Left ventricle myocardium inferior (tissue), 1 donor: ENCODE measurements at places on chromosomes 12 and 14. TPM values are rescaled to one million over a fixed set of nuclear protein-coding genes. Genes with fewer than 3 reads are reported as not detected.

GRCh38 chr14:35224615-35225014 is 67.6 kb upstream of the PSMA6 start:
- H3K27ac ChIP-seq, result peak overlapping the region; percentile 20
- H3K27me3 ChIP-seq, result no peaks in the 10 kb centered on the region
- H3K4me1 ChIP-seq, result peaks cover 28% of the 10 kb centered on the region
- H3K36me3 ChIP-seq, result no peaks in the 10 kb centered on the region

DNA sequence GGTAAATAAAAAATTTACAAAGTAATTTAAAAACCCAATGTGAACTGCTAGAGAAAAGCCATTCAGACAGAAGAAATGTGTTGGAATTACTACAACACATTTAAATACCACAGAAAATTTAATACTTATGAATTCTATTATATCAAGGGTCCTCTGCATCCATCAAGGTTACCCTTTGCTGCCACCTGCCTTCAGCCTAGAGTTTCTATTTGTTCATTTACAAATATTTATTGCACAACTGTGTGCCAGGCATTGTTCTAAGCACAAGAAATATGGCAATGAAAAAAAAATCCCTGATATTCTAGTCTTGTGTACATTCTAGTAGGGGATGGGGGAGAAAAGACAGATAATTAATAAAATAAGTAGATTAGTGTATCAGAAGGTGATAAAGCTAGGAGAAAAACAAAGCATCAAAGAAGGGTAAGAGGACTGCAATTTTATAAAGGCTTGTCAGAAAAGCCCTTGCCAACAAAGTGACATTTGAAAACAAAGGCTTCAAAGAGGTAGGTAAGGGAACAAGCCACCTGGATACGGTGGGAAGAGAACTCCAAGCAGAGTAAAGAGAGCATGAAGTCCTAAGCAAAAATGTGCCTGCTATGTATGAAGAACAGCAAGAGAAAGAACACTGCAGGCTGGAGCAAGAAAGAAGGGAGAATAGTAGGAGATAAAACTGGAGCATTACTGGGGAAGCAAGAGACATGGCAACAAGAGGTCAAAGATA is 59.1 kb upstream of the SLC6A13 start:
- no peaks in the 10 kb centered on the region for H3K4me1 ChIP-seq
- no peak overlapping the region for H3K27ac ChIP-seq
- no peak for DNase-seq
- H3K27me3 ChIP-seq, result no peaks in the 10 kb centered on the region
- H3K36me3 ChIP-seq, result peaks cover 95% of the 10 kb centered on the region

DNA sequence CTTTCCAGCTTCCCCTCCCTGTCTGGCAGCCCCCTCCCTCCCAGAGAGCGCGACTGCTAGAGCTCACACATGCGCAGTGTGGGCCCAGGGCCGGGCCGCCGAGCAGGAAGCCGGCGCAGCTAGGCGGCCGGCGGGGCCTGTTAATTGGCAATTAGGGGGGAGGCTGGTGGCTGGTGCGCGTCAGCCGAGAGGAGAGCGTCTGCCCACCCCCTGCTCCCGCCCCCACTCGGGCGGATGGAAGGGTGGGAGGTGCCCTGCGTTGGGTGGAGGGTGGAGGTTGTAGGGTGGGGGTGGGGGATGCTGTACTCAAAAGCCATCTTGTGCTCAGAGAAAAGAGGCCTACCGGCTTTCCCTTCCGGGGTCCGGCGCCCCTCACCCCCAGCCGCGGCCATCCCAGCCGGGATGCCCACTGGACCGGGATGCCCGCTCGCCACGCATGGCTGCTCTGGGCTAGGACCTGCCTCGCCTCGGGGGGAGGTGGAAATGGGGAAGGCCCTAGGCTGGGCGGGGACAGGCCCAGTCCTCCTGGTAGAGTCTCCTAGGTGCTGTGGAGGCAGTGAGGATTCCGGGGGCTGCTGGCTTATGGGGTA is 9.2 kb downstream of the HOXC8 start:
- H3K4me1 ChIP-seq, result peaks cover 48% of the 10 kb centered on the region
- H3K27me3 ChIP-seq, result peaks cover 100% of the 10 kb centered on the region
- peak; percentile 43 for DNase-seq
- H3K4me3 ChIP-seq, result peak overlapping the region; percentile 66

- H3K27ac ChIP-seq, result no peak overlapping the region
- no peak for DNase-seq
- H3K27me3 ChIP-seq, result no peaks in the 10 kb centered on the region
- no peaks in the 10 kb centered on the region for H3K4me1 ChIP-seq
Observed at GRCh38 chr12:81958406-81958805, 199.3 kb upstream of the PPFIA2 start.

GRCh38 chr14:99531251-99532096 is 50.3 kb downstream of the CCNK start:
- H3K4me1 ChIP-seq, result peaks cover 46% of the 10 kb centered on the region
- no peaks in the 10 kb centered on the region for H3K27me3 ChIP-seq
- no peaks in the 10 kb centered on the region for H3K36me3 ChIP-seq
- no peak overlapping the region for H3K4me3 ChIP-seq

DNA sequence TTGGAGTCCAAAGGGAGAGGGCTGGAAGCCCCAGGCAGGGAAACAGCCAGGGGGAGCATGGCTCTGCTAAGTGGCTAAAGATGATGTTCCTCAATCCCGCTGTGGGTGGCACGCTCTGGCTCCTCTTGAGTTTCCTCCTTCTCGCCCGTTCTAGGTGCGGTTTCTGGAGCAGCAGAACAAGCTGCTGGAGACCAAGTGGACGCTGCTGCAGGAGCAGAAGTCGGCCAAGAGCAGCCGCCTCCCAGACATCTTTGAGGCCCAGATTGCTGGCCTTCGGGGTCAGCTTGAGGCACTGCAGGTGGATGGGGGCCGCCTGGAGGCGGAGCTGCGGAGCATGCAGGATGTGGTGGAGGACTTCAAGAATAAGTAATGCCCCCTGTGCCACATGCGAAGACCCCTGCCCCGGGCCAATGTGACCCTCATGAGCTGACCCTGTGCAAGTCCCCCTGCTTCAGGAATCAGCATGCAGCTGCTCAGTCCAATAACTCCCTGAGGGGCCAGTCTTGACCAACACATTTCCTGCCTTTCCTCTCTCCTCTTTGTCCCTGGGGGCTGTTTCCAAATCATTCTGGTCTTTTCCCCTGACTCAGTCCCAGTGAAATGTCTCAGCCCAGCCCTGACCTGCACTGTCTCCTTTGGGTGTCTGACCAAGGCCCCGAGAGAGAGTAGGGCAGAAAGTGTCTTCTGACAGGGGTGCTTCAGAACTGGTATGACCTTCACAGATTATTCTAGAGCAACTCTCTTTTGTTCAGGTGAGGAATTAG is 2.1 kb downstream of the KRT7 start:
- no peak for DNase-seq
- H3K27ac ChIP-seq, result no peak overlapping the region
- no peak overlapping the region for H3K4me3 ChIP-seq
- H3K36me3 ChIP-seq, result no peaks in the 10 kb centered on the region
- peaks cover 36% of the 10 kb centered on the region for H3K4me1 ChIP-seq
- H3K27me3 ChIP-seq, result peaks cover 73% of the 10 kb centered on the region

GRCh38 chr14:35215110-35215813 is 76.9 kb upstream of the PSMA6 start:
- H3K27ac ChIP-seq, result peak overlapping the region; percentile 6
- H3K27me3 ChIP-seq, result no peaks in the 10 kb centered on the region

DNA sequence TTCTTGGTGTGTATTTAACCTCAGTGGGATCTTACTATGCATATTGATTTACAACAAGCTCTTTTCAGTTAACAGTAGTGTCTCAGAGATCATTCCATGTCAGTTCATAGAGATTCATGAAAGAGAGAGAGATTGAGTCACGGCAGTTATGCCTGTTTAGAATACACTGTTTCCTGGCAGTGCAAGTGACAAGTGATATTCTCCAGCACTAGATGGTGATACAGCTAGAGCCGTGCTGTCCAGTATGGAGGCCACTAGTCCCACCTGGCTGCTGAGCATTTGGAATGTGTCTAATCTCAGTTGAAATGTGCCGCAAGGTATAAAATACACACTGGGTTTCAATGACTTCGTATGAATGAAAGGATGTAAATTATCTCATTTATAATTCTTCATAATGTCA is 184.4 kb downstream of the SUDS3 start:
- H3K27ac ChIP-seq, result peak overlapping the region; percentile 41
- DNase-seq, result no peak
- no peaks in the 10 kb centered on the region for H3K27me3 ChIP-seq
- H3K4me1 ChIP-seq, result peaks cover 6% of the 10 kb centered on the region
- no peak overlapping the region for H3K4me3 ChIP-seq

- H3K4me3 ChIP-seq, result no peak overlapping the region
- H3K4me1 ChIP-seq, result peaks cover 7% of the 10 kb centered on the region
- no peaks in the 10 kb centered on the region for H3K36me3 ChIP-seq
- peak; percentile 4 for DNase-seq
- H3K27ac ChIP-seq, result no peak overlapping the region
Observed at GRCh38 chr14:104101651-104102281, 16.3 kb downstream of the ASPG start.

- no peaks in the 10 kb centered on the region for H3K36me3 ChIP-seq
- H3K27me3 ChIP-seq, result no peaks in the 10 kb centered on the region
- H3K27ac ChIP-seq, result no peak overlapping the region
Observed at GRCh38 chr12:109741286-109741969, 27.8 kb downstream of the FAM222A start.

DNA sequence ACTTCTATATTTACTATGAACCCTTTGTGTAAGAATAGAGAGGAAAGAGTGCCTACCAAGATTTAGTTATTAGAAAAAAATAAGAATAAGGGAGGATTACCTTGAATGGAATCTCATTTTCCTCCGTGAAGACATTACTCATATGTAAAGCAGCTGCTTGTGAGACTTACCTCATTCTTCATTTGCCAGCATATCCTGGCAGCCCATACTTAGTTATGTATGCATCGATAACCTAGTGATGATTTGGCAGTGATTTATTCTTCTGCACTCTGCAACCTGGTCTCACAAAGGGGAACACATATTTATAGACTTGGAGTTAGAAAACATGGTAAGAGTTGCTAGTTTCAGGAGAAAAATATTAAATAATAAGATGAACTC is 56.8 kb downstream of the LRFN5 start:
- H3K4me3 ChIP-seq, result no peak overlapping the region
- H3K27ac ChIP-seq, result no peak overlapping the region

DNA sequence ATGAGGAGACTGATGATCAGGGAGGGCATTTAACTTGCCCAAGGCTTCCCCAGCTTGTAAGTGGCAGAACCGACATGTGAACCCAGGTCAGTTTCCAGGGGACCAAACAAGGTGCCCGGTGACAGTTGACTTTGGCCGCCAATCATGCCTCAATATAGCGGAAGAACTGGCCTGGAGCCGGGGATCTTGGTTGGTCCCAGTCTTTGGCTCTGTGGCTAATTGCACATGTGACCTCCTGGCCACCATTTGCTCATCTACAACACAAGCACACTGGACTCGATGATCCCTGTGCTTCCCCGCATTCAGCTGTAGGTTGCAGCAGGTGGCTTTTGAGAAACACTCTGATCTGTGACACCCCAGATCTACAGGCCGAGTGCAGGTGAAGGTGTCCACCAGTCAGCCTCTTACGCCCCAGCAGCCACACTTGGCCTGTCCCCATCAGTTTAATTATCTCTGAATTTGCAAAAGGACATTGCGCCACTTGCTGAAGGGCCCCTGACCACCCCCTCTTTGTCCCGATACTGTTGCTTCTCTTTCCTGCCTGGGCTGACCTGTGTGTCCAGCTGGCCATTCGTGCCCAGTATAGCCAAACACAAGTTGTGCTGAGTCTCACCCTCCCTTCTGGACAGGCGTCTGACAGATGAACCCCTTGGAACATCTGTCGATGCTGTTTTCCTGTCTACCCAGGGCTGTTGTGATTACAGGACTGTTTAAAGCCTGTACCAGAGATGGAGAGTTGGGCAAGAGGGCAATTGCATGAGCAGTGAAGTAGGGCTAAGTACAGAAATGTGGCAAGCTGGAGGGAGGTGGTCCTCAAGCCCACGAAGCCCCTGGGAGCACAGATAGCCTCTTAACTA is 14.1 kb downstream of the ACACB start:
- peak overlapping the region; percentile 97 for H3K27ac ChIP-seq
- no peaks in the 10 kb centered on the region for H3K27me3 ChIP-seq
- DNase-seq, result no peak
- peak overlapping the region; percentile 31 for H3K4me3 ChIP-seq
- H3K36me3 ChIP-seq, result peaks cover 21% of the 10 kb centered on the region

- H3K27ac ChIP-seq, result no peak overlapping the region
- no peak for DNase-seq
- H3K4me1 ChIP-seq, result peaks cover 40% of the 10 kb centered on the region
- H3K27me3 ChIP-seq, result no peaks in the 10 kb centered on the region
Observed at GRCh38 chr12:124031058-124031457, 58.0 kb downstream of the ZNF664 start.

- DNase-seq, result no peak
- no peak overlapping the region for H3K27ac ChIP-seq
- H3K36me3 ChIP-seq, result no peaks in the 10 kb centered on the region
Observed at GRCh38 chr12:104280717-104281458, 22.7 kb upstream of the EID3 start.

DNA sequence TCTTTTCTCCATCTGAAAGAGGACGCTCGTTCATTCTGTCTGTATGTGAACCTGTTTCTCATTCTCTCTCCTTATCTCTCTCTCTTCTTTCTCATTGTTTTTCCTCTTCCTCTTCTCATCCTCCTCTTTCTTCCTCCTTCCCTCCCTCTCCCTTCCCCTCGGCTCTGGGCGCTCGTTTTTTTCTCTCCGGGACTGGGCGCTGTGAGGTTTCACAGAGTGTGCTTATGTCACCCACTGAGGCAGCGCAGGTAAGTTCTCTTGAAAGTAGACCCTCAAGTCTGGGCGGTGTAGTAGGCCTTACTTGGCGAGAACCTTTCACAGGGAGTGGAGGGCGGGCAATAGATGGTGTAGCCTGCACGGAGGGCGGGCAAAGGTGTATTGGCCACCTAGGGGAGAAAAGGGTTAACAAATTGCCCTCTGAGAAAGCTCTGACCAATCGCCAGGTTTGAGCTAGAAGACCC is 4.5 kb upstream of the SIX1 start:
- peaks cover 63% of the 10 kb centered on the region for H3K4me1 ChIP-seq
- H3K27ac ChIP-seq, result no peak overlapping the region
- H3K27me3 ChIP-seq, result peaks cover 100% of the 10 kb centered on the region
- H3K36me3 ChIP-seq, result no peaks in the 10 kb centered on the region

DNA sequence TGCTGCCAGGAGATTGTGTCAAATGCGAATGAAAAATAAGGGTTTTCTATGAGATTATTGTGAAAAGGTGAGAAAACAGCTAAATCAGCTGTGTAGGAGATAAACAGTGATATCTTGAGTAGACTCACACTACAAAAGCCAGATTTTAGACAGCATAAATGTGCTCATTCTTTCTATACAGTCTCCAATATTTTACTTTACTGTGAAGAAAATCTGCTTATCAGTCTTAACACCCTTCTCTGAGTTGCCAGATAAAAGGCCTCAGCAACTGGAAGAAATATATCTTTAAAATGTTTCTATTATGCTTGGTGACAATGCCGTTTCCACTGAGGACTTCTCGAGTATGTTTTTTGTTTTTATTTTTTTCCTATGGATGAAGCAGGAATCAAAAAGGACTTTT is 47.0 kb upstream of the PTCSC3 start:
- no peak for DNase-seq
- peaks cover 19% of the 10 kb centered on the region for H3K27me3 ChIP-seq
- no peaks in the 10 kb centered on the region for H3K4me1 ChIP-seq
- no peak overlapping the region for H3K27ac ChIP-seq
- H3K36me3 ChIP-seq, result no peaks in the 10 kb centered on the region

GRCh38 chr12:9372202-9372601 is 164.0 kb upstream of the PZP start:
- H3K4me1 ChIP-seq, result no peaks in the 10 kb centered on the region
- no peak overlapping the region for H3K27ac ChIP-seq
- H3K4me3 ChIP-seq, result no peak overlapping the region
- no peak for DNase-seq
- H3K36me3 ChIP-seq, result no peaks in the 10 kb centered on the region

The WASHC4 gene
- 23.5 TPM for total RNA-seq

The GPR132 gene
- total RNA-seq, result 1.0 TPM

The PTPRR gene
- total RNA-seq, result 1.3 TPM

The CAPZA3 gene
- not detected for total RNA-seq

The KRT78 gene
- total RNA-seq, result not detected

The KERA gene
- not detected for total RNA-seq

The CATSPERB gene
- total RNA-seq, result 0.99 TPM
